DMS 273 treated with DMSO at 0.1 percent for 48 hours (cell line): ENCODE measurements at places on chromosomes 2 and 18.

GRCh38 chr2:42169100-42169873 lies at the start of gene EML4:
Gene EML4 (plus strand): TSS chr2:42169353. CDS start chr2:42169612, 259 bp downstream.
- peak; percentile 67 for DNase-seq

DNA sequence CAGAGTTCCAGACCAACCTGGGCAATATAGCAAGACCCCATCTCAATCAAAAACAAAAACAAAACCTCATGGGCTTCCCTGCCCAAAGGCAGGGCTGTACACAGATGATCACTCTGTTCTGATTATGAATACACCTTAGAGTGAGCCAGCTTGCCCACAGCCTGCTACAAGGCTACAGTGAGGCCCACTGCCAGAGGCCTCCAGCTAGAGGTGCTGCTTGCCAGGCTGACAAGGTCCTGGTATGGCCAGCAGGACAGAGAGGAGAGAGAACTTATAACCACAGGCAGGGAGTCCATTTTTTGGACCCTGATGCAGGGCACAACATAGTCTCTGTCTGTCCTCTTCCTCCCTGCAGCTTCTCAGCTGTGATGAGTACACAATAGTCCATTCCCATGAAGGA lies 41.5 kb downstream of the KANSL3 start:
- DNase-seq: no peak

- DNase-seq: no peak
Observed at GRCh38 chr18:49845629-49846360, 32.5 kb upstream of the ACAA2 start.

- no peak for DNase-seq
Observed at GRCh38 chr2:71605173-71605641, 151.8 kb downstream of the DYSF start.

DNA sequence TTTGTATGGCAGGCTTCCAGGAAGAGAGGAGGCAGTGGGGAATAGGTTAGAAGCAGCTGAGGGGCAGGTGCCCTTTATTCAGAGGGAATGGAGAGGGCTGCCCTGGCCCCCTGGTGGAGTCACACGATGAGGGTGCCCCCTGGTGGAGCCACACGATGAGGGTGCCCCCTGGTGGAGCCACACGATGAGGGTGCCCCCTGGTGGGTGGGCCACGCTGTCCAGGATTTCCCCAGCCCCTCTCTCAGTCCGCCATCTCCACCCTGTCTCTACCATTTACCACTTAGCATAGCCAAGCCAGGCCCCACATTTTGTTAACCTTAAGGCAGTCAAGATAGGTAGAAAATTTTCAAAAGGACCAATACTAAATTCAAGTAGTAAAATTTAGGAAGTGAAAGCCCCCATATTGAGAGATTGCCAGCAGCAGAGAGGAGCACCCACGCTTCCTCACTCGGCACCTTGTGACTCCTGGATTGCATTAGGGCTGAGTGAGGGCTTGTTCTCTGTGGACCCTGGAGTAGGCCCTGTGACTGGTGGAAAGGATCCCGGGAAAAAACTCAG lies 10.4 kb upstream of the FAM228A start:
- no peak for DNase-seq

DNA sequence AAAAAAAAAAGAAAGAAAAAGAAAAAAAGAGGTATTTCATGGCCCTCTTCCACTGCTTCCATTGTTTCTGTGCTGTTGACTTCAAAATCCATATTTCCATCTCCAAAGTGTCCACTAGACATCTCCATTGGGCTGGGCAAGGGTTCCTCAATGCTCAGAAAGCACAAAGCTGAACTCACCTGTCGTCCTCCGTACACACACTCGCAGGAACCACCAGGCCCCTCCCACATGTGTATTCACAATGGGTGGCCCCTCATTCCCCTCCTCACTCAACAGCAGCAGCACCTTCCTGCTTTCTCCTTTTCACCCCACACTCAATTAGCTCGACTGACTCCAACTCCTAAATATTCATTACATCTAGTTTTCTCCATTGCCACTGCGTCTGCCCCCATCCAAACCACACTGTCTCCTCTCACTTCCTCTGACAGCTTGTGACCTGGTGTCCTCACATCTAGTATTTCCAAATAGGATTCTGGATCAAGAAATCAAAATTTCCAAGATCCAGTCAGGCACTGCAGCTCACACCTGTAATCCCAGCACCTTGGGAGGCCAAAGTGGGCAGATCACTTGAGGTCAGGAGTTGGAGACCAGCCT lies 25.2 kb downstream of the OSBPL1A start:
- DNase-seq: no peak

DNA sequence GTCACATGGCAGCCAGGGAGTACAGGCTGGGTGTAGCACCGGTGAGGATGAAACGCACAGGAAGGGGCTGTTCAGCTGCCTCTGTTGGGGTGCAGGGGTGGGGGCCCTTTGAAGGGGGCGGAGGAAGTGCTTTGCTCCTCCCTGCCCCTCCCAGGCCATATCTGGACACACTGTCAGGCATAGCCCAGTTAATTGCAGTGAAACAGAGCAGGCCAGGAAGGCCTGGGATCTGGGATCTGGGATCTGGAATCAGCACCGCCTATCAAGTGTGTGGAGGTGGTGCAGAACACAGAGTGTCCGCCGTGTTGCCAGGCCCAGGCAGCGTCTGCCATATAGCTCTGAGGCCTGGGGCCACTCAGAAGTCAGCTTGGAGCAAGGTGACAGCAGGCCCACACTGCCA lies 119.3 kb upstream of the MSH2 start:
- no peak for DNase-seq

DNA sequence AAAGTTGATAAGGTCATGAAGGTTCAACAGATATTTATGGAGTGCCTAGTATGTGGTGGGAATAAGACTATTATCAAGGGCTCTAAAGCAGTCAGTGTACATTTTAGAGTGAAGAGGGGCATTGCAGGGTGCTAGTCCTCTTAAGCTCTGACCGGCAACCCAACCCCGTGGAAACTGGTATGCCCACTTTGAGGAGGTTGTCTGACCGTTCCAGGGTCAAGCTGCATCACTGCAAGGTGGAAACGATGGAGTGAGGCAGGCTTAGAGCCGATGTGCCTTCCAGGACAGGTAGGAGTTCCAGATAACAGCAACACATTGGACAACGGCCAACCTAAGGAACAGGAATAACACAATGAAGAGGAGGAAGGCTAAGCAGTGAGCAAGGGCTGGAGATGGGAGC lies 1.4 kb upstream of the UCN start:
- DNase-seq: no peak

GRCh38 chr2:86430368-86430767 lies 10.8 kb upstream of the KDM3A start:
- no peak for DNase-seq

DNA sequence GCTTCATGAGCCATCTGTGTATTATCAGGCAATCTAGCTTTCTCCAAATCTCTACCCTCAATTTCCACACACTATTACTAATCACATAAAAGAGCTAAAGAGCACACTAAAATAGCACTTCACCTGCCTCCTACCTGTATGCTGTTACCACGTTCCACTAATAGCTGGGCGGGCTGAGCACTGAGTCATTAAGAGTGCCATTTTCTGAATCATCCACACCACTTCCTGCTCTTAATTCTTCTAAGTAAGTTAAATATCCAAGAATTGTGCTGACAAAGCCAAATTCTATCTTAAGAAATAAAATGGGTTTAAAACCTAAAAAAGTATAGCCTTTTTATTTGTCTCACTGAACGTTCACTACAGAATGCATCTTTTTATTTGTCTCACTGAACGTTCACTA lies 35.7 kb downstream of the NOL10 start:
- no peak for DNase-seq

- DNase-seq: no peak
Observed at GRCh38 chr2:99386011-99386410, 48.8 kb downstream of the EIF5B start.

DNA sequence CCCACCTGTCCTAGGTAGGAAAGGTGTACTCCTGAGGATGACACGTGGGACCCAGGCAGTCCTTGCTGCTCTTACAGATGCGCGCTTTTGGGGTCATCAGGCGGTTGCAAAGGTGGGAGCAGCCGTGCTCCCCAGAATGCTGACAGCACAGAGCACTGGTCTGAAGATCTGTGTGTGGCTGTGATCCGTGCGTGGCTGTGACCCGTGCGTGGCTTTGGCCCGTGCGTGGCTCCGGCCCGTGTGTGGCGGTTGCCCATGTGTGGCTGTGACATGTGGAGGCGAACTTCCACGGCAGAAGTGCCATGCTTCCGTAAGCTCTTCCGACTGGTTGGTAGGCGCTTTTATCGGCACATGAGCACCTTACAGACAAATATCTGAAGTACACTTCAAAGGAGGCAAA lies 270.0 kb downstream of the AGAP1 start:
- DNase-seq: no peak

DNA sequence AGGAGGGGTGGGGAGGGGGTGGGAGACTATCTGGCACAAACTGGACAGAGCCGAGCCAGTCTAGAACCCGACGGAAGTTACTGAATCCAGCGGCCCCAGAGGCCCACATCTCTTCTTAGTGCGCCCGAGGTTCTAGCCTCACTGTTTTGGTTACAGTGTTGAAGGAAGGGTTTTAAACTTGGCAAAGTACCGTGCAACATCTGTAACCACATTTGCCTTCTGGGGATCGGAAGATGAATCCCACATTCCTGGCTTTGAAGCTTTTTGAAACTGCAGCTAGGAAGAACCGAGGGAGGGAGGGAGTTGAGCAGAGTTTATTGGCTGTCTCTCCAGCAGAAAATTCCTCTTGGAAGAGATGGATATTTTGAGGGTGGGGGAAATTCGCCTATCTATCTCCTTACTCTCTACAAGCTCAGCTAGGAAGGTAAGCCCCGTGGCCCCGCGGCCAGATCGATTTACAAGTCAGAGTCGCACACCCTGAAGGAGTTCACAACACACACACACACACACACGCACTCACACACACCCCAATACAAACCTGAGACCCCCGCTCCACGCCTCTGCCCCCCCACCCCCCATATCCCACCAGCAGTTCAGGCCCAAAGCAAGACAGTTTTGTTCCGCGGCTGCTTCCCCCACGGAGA lies 1.0 kb downstream of the ACVR1 start:
- DNase-seq: no peak

DNA sequence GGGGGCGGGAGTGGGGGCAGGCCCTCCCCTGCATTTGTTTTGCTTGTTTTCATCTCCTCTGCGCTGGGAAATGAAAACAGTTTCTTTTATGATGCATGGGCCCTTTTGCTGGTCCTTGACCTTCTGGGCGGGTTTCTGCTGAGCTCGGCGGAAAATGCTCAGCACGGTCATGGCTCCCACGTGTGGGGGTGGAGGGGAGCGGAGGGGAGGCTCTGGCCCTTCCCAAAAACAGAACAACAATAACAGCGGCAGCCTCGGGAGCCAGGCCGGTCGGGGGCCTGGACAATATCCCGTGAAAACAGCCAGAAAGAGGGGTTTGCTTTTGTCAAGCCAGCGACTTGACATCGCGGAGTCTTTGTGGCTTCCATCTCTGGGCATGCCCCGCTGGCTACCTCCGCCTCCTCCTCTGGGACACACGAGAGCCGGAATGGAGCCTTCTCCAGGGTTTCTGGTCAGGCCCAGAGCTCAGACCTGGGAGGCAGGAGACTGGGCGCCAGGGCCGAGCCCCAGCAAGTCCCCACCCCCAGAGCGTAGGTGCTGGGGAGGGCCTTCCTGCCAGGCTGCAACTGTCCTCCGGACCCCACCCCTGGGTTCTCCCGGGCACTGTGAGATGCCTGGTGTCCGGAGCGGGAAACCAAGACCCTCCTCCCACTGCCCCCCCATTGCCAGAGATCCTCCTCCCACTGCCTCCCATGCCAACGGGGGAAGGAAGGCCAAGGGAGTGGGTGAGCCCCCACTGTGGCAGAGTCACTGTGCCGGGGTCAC lies 35.9 kb upstream of the SNED1 start:
- no peak for DNase-seq

GRCh38 chr2:62475172-62476011 lies 30.6 kb downstream of the TMEM17 start:
- DNase-seq: no peak

DNA sequence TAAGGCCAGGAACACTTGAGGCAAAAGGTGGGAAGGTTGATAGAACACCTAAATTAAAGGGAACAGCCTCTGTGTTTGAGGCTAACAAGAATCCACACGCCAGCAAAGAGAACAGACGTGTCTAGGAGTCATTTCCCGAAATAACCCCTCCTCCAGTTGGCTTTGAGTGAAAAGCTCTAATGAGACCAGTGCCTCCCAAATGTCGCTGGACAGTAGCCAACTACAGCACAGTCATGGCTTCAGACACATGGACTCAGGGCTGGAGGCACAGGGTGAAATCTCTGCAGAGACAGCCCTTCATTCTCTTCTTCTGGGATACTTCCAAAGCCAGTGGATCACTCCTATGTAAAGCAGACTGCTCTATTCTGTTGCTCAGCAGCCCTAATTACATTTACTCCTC lies 49.6 kb downstream of the SOWAHC start:
- DNase-seq: peak; percentile 90
